ENCODE measurements at places on chromosomes 5 and 9.
A peak's percentile ranks its signal among the peaks of the same experiment; 100 is the strongest.

DNA sequence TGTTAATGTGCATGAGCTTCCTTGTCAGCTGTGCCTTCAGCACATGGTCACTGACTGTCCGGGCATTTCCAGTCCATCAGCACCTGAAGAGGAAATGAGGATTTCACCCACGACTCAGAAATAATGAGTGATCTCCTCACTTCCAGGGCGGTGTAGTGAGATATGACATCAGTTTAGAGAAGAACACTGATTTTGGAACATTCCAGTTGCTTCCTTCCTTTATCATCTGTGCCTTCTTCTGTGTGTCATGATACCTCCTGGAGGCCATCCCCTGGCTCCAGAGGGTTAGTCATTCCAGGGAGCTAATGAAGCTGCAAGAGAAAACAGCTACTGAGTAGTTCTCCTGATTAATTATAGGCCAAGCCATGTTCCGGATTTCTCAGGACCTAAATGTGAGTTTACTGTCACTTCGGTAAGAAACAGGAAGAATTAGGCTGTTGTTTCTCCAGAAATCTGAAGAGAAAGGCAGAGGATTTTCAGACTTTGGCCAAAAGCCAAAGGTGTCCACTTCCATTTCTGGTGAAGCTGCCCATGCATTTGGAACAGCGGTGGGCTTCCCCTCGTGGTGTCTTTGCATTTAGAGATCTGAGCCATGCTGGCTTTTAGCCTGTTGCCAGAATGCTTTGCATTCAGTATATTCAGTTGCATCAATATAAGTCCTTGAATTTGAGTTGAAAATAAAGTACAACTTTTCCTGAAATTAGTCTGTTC lies 161.3 kb upstream of the OTULINL start:
- DNase-seq = peak; percentile 48

GRCh38 chr5:115394531-115394930 lies 98.1 kb upstream of the CCDC112 start:
- no peak for DNase-seq

GRCh38 chr9:98794802-98795201 lies 1.6 kb downstream of the ANKS6 start:
- no peak for DNase-seq

- DNase-seq = peak; percentile 43
Measured at GRCh38 chr9:16236882-16237281, 633.6 kb downstream of the BNC2 start.

DNA sequence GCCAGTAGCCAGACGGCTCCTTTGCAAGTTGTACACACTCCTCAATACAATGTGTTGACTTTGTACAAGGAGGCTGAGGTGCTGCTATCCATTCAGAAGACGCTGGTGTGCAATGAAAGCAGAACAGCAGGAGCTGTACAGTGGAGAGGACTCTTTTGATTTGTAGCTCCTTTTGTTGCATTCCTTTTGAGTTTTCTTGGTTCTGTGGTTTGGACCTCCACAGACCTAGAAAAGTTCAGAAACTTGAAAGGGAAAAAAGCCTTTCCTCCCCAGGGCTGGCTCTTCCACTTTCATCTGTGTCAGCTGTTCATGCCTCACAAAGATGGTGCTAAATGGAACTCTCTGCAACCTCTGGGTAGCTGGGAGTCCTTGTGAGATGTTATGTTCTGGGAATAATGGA lies 117.4 kb downstream of the MAT2B start:
- DNase-seq = no peak

DNA sequence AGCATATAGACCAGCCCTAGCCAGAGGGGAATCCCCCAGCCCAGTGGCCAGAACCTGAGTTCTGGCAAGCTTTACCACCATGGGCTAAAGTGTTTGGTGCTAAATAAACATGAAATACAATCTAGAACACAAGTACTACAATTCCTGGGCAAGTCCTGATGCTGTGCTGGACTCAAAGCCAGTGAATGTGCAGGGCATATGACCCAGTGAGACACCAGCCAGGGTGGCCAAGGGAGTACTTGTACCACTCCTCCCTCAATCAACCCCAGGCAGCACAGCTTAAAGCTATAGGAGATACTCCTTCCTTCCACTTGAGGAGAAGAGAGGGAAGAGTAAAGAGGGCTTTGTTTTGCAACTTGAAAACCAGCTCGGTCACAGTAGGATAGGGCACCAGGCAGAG lies 63.6 kb downstream of the SSBP2 start:
- no peak for DNase-seq

DNA sequence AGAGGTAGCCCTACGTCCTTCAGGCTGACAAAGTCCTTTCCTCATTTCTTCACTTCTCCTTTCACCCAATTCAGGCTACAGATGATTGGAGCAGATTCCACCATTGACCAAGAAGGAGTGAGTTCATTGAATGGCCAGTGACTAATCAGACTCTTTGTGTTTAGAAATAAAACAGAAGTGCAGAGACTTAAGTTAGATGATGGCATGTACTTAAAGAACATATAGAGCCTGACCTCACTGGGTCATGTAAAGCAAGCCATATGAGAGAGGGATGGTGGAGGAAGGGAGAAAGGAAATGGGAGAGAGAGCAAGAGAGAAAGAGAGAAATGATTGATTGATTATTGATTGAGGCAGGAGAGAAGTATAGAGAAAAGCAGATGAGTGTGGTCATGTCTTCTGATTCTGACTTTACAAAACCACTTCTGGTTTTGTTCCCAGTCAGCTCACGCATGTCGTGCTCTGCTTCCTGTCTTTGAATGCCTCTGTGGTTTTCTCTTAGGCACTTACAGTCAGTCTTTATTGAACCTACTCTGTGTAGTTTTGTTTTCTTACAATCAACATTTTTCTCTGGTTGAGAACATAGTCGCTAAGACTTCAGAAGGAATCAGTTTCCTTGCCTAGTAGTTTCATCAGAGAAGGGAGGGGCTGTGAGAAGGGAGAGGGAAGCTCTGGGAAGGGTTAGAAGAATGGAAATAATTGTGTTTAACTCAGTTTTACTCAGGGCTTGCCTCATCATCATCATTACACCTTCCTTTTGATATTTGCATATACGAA lies 149.2 kb upstream of the KLF9 start:
- peak; percentile 81 for DNase-seq

DNA sequence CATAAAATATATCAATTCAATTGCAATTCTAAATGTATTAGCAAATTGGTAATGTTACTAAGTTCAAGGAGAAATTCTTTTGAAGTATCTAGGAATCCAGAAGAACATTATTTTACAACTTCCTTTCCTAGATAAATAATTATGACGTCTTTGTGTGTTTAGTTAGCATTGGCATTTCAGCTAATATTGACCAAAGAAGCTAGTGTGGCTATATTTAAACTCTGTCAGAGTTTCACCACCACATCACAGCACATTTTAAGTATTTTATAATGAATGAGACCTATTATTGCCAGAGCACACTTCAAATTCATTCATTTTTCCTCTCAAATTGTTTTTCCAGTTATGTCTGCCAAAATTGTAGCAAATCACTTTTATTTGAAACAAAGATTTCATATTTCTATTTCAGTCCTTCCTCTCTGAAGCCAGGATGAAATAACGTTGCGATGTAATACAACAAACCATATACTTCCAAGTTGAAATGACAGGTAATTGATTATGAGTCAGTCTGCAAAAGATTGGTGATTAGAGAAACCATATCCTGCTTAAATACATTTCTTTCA lies 18.9 kb downstream of the PLK2 start:
- no peak for DNase-seq

DNA sequence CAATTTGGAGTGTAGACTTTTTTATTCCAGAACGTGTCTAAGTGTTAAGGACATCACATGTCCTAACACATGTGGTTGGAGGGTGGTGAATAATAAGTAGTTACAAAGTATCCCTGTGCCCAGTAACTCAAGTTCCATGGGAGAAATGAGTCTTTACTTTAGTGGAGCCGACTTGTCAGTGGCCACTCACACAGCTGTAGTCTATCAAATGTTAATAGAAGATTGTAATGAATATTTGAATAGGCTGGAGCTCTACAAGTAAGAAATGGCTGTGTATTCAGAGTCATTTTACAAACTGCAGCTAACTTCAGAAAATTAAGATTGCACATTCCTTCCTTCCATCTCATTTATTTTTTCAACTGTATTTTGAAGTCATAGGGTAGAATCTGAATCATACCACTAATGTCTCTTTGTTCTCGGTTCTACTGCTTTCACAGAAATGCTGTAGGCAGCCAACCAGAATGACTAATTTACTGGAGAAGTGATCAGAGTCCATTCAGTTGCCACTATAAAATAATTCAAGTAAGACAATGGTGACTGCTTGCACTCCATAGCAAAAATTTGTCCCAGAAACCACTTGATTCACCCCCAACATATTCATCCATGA lies 394.8 kb downstream of the NR2F1-AS1 start:
- peak; percentile 77 for DNase-seq

DNA sequence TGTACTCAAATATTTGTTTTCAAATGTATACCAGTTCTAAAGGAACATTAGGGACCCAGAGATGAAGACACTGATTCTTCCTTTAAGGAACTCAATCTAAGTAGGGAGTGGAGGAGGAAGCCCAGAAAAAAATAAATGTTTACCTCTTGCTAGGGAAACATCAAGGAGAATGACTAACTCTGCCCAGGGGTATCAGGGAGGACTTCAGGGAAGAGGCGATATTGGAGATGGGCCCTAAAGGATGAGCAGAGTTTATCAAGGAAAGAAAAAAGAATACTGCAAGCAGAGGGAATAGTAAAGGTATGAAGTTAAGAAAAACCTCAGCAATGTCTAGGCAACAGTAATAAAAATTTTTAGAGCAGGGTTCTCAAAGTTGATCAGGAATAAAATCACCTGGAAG lies 16.4 kb downstream of the FBXW2 start:
- no peak for DNase-seq

GRCh38 chr5:67306965-67307607 lies 110.5 kb upstream of the CD180 start:
- DNase-seq = no peak

DNA sequence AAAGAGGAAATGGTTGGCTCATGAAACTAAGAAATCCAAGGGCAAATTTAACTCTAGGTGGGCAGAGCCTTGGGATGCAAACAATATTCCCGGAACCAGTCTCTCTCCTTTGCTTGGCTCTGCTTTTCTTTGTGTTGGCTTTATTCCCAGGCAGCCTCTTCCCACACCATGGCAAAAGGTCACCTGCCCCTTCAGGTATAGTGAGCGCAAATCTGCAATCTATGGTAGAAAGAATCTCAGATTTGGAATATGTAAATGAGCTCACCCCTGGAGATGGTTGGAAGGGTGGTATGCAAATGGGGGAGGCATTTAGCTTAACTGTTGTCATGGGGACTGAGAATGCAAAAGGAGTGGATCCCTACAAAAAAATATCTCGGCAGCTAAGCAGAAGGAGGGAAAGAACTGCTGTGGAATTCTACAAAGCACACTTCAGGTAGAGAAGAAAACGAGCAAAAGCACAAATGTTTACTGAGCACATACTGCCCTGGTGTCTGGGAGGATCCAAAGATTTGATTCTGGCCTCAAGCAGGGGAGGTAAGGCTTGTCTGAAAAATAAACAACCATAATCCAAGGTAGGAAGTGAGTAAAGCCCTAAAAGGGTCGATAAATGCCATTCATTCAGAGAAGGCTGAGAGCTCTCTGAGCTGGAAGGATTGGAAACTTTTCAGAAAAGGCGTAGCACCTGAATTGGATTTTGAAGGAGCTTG lies 139.7 kb downstream of the TLE1 start:
- no peak for DNase-seq

GRCh38 chr9:37859043-37859442 lies 44.9 kb downstream of the SLC25A51 start:
- DNase-seq = peak; percentile 10

- no peak for DNase-seq
Measured at GRCh38 chr5:149581931-149582768, 852 bp downstream of the ARHGEF37 start.

DNA sequence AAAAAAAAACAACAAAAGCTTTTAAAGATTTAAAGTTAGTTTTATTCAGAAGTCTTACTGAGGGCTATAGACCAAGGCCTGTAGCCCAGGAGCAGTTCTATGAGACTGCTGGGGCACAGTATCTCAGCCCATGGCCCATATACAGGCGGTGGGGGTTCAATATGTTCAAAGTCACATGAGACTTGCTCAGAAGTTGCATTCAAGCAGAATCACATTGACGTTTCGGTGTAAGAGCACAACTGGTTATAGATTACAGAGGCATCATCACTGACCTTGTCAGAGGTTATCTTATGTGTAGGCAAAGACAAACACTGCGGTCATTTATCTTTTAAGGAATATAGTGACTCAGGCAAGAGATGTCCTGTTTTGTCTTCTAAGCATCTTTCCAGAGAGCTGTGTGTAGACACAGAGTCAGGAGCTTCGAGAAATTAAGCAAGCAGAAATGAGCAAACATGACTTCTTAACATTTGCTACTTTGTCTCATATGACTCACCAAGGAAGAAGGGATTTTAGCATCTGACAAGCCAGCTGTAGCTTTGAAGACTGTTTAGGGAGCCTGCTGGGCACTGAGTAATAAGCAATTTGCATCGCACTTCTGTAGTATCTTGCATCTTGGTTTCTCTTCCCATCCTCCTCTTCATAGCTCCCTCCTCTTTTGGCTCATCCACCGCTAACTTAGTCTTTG lies 12.9 kb upstream of the F2RL1 start:
- DNase-seq = peak; percentile 89

DNA sequence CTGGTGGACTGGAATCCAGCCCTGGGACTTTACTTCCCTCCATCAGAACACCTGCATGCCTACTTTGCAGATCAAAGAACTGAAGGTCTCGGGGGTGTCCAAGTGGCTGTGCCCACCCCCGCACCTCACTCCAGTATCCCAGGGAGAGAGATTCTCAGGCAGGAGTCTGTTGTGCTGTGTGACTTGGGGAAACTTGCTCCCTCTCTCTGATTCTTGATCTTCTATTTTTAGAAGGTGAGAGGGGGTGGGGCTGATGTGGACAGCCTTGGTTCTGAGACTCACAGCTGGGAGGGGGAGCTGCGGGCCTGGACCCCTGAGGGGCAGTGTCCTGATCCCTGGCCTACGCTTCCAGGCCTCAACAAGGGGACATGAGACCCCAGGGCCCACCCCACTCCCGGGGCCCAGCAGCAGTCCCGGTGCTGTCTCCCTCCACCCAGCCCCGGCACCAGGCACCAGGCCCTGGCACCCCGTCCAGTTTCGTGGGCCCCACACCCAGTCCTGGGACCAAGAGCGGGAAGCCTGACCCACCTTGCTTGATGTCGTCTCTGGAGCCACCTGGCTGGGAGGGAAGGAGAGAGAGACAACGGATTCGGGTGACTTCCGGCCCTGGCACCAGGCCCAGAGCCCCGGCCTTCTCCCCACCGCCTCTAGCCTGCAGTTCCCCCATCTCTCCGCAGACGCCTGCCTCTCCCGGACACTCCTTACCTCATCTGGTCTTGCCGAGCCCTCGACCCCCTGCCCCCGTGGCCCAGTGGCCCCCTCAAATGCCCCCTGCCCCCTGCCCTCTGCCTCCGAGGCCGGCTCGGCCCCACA lies 74.0 kb upstream of the SPTLC1 start:
- no peak for DNase-seq

DNA sequence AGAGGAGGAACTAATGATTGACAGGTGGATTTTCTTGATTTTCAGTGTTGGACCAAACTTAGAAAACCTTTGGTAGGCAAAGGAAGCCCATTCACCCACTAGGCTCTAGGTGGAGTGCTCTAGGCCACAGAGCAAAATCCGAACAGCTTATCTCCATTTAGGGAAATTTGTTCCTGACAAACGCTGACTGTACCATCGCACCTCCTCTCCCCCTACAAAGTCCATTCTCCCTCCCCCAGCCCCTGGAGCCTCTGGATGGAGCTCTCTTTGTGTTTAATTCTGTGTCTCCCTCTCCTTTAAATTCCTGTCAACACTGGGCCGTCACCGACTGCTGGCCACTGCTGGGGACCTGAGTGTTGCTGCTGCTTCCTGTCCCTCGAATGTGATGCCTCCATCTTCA lies 350.1 kb upstream of the IRX2 start:
- no peak for DNase-seq

All from AG08395 (cell line).